Stimulated activated CD4-positive, alpha-beta T cell treated with anti-CD3 and anti-CD28 coated beads, Interleukin-2, amount 100 ng/mL, for 24 hours (primary cell): ENCODE measurements at places on chromosomes 11 and 22.

DNA sequence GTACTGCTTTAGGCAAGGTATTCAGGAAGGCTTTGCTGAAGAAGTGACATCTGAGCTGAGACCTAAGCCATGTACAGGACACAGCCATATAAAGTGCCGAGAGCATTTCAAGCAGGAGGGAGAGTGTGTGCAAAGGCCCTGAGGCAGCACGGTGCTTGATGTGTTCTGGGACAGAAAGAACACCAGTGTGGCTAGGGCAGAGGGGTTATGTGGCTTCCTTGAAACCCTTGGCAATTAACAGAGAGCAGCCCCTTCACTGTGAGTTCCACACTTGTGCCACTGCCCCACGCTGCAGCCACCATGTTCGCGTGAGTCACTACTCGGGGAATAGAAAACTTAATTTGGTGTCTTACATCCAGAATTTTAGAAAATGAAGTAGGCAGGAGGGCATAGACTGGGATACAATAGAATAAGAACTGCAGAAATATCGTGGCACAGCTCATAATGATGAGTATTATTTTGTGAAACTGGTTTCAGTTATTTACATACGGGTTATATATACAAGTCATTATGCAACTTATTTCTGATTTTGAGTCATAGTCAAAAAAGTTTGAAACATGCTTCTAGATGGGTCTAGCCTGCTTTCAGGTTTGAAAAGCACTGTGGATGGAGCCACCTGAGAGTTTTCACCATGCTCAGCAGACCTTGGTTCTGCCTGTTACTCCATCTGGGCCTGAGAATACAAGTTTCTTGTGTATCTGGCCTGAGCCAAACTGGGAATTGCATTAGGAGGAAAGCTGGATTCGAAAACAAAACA, 11.8 kb downstream of the IL10RA start:
- no peak for DNase-seq

GRCh38 chr11:96001037-96001436, 77.1 kb upstream of the MTMR2 start:
- no peak for DNase-seq

GRCh38 chr11:114315749-114316368, 19.7 kb downstream of the NNMT start:
- no peak for DNase-seq

DNA sequence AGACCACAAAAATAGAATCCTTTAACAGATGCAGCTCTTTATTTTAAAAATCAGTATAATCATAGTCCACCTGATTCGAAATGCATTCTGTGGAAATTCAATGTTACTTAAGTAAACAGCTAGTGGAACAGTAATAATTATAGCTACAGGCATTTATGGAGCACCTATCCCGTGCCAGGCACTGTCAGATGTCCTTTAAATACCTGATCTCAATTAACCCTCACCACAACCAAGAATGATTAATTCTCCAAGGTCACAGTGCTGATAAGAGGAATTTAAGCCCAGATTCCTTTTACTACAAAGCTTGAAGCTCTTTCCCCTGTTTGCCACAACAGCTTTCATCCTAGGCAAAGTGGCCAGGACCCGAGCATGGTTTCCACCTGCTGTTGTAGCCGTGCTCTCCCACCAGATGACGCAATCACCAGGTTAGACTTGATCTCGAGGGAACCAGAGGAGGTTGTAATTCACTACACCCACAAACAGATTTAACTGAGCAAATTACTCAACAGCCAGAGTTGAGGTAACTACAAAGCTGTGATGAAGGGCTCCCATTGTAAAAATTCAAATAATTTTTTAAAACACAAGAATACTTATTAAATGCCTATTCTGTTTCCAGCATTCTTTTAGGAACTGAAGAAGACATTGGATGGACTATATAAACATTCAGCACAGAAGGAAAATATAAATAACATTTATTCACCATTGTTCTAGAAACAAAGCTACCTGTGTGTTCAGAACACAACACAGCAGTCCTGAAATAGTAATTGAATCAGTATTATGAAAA, 10.3 kb downstream of the PRDM10 start:
- DNase-seq: peak; percentile 29

- DNase-seq: no peak
Measured at GRCh38 chr11:134399996-134400395, 12.0 kb downstream of the B3GAT1 start.

- no peak for DNase-seq
Measured at GRCh38 chr11:80107415-80107814, 666.6 kb upstream of the TENM4 start.

DNA sequence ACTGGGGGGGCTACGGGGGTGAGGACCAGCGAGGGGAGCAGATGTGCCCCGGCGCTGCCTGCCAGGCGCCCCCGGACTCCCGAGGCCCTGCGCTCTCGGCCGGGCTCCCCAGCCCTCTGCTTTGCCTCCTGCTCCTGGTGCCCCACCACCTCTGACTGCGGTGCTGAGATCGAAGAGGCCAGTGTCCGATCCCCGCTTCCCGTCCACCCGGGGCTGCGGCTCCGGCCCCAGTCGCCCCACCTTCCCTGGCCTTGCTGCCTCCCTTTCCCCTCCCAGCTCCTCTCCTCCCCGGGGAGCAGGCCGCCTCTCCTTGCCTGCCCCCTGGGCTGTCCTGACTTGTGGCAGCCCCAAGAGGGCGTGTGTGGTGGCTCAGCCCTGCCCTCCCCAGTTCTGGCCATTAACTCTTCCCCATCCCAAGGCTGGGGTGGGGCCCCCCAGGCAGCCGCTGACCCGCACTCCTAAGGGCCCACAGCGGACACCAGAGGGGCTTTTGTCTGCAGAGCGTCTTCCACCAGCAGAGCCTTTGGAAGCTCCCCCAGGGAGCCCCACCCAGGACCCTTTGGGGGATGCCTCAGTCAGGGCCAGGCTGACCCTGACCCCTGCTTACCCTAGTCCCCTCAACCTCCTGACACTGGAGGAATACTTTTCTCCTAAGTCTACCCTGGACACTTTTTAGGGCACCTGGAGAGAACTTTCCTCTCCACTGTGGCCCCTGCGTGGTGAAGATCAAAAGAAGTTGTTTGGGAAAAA, 16.6 kb downstream of the RTN4RL2 start:
- DNase-seq: peak; percentile 32

DNA sequence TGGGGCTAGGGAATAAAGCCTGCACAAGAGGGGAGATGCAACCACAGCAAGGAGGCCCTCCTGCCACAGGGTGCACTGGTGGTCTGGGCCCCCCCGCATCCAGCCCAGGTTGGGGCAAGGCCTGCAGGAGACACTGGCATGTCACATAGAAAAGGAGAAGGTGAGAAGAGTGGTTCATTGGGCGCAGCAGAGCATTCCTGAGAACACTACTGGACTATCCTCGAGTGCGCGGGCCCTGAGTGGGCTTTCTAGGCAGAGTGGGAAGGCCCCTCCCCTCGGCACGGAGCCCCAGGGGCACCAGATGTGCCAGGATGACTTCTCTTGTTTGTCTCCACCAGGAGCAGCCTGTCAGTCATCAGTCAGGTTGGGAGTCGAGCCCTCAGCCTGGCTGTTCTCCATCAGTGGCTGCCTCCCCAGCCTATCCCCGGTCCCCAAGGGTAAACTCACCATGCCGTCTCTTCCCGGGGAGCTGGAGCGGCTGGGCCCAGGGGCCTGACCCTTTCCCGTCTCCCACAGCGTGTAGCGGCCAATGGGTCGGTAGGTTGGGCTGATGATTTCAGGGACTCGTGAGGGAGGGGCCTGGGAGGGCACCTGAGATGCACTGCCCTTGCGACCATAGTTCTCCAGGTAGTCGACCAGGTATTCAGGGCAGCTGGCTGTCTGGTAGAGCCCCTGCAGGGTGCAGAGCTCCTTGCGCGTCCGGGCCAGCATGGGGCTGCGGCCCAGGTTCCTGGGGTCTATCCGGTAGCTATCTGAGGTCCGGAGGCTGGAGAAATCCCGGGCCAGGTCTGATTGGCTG, 9.0 kb downstream of the USP2 start:
- DNase-seq: no peak

- peak; percentile 82 for DNase-seq
Measured at GRCh38 chr11:69101115-69101791, 52.5 kb downstream of the TPCN2 start.

DNA sequence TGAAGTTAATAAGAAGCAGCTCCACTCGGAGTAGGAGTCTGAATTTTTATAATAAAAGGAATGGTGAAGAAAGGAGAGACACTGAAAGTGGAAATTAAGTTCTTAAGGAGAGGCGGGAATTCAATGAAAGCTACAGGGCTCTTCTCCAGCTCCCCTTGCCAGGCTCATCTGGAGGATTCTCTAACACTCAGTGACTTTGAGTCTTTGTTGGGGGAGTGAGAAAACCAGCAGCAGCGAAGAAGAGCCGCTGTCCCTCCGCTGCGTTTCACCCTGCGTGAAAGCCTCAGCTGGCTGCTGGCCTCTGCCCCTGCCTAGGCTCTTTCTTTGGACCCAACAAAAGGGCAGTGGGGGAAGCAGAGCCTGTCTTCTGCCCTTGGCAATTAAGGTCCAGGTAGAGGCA, 113.0 kb downstream of the NTM start:
- no peak for DNase-seq

GRCh38 chr11:31802000-31802551, 9.0 kb downstream of the PAX6 start:
- no peak for DNase-seq

- peak; percentile 86 for DNase-seq
Measured at GRCh38 chr11:64767344-64768299, 7.8 kb upstream of the PYGM start.

DNA sequence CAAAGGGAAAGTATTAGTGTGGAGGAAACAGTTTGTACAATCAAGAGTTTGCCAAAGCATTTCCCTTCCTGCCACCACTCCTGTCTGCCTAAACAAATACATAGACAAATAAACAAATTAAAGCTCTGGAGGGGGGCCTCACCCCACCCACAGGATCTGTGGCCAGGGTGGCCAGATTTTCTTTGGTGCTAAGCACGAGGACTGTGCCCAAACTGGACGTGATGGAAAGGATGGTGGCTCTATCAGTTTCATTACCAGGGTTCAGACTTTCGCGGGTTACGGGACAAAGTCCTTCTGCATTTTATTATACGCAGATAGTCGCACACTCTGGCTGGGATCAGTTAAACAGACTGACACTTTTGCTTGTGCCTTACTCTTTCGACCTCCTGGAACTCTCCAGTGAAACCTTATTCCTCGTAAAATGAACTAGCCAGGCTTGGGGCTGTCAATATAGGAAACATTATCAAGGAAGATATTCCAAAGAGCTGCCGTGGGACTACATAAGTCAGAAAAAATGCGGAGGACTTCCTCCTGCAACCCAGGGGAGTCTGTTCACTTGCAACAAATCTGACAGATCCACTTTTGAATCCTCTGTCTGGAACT, 11.2 kb downstream of the BARX2 start:
- no peak for DNase-seq

- no peak for DNase-seq
Measured at GRCh38 chr11:16987205-16987568, 27.0 kb downstream of the PLEKHA7 start.

DNA sequence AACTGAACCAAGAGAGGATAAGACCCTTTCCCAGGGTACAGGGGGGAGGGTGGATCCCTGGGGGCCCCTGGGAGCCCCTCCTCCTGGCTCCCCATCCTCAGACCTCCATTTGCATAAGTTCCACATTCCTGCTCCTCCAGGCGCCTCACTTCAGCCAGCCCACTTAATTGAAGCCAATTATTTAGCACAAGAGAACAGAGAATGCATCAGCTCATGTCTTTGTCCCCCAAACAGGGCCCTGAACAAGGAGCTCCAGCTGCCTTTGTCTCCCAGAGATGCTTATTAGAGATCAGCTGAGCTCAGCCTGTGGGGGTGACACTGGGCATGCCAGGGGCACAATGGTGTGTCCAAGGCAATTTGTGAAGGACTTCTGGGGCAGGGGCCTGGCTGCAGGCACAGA, 89.9 kb upstream of the PRDM11 start:
- no peak for DNase-seq

GRCh38 chr11:133705074-133705648, 140.2 kb downstream of the SPATA19 start:
- DNase-seq: no peak

DNA sequence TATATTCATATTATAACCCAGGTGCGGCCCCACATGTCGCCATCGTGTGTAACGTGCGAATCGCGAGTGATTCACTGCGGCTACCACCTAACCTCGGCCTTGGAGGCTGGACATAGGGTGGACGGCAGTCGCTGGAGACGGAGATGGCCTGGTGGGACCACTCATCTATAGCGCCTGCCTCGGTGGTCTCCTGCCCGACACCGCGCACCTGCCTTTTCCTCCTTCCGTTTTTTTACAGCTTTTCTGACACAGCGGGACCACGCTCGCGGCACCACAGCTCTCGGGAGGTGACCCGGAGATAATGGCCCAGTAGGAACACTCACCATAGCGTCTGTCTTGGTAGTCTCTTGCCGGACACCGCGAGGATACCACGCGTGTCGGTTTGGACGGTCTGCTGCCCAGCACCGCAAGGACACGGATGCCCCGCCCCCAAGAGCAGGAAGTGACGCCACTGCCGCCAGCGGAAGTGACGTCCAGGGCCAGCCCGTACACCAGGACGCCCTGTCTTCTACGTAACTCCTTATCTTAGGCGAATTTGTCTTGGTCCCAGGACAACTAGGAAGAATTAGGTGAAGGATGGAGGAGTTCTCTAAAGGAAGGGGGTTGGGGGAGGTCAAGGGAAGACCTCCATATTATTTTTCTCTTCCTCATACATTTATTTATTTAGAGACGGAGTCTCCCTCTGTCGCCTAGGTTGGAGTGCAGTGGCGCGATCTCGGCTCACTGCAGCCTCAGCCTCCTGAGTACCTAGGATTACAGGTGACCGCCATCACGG, 6.4 kb downstream of the SNU13 start:
- peak; percentile 84 for DNase-seq

- DNase-seq: no peak
Measured at GRCh38 chr11:117662671-117663269, 134.2 kb downstream of the DSCAML1 start.

- DNase-seq: no peak
Measured at GRCh38 chr22:49756201-49756600, 71.5 kb downstream of the BRD1 start.

DNA sequence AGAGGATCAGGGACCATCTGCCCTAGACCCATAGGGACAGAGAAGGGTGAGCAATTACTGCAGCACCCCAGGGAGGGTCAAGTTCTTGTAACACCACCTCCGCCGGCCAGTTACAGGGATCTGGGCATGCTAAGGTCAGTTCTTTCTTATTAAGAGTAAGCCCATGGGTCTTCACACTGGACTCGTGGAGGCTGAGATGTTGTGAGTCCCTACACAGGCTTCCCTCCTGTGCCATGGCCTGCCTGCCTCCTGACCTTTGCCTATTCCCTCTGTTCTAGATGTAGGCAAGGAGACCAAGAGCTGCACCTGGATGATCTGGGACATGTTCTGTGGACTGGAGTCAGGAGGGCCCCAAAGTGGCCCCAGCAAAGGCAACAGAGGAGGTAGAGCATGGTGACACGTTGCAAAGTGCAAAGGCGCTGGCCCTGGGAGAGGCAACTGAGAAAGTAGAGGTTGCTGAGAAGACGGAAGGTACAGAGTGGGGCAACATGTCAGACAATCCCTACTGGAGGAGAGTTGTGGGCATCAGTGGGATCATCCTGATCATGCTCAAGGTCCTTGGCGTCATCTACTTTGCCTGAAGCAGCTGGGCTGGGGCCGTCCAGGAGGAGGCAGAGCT, 16.3 kb upstream of the GNAZ start:
- no peak for DNase-seq
